ENCODE measurements at places on chromosomes 1 and 21.
A peak's percentile ranks its signal among the peaks of the same experiment; 100 is the strongest.

DNA sequence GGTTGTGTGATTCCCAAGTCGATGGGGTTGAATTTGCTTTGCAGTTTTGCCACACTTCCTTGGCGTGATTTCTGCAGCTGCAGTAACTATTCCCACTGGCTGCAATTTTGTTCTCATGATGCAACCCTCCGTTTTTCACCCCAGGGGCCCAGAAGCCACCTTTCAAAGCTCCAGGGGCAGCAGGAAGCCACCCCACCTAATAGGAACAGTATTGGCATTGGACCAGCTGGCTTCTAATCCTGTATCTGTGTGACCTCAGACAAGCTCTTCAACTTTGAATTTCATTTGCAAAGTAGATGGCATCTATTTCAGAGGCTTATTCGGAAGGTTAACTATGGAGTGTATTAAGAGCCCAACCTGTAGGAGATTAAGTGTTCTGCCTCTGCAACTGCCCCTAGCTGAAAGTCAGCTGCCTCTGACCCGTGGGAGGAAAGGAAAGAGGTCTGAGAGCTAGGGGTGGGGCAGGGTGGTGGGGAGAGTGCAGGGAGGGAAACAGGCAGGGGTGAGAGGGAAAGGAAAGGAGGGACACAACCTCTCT is 12.6 kb downstream of the C1orf115 start:
- DNase-seq = peak; percentile 35

- DNase-seq = no peak
Observed at GRCh38 chr1:91171898-91172297, 150.1 kb upstream of the ZNF644 start.

GRCh38 chr1:1032424-1032823 is 12.5 kb downstream of the AGRN start:
- DNase-seq = no peak

DNA sequence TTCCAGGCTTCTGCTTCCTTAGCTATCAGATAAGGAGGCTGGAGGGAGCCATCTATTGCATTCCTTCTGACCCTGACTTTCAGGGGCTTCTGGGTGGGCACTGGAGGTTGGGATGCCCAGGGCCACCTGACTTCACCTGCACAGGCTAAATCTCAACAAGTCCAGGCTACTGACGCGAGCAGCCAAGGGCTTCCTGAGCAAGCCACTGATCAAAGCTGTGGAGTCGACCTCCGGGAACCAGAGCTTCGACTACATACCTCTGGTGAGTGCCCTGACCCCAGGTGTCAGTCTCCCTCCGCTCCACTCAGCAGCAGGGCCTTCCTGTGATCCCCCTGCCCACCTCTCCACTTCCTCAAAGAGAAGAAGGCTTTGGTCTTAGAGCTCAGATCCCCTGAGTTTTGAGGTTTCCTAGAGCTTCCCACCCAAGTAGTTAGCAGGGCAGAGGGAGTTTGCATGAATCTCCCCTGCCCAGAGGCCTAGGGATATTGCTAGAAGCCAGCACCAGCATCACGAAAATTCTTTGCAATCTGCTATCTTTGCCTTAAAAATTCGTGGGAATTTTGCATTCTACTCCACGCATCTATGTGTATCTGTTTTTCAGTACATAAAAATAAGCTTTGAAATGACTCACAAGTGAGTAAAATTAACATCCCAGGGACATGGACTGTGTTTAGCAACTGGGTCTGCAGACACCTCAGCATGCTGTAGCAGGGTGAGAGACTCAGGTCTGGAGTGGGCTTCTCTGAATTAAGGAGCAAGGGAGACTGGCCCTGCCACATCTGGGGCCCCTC is 61.4 kb downstream of the VWA5B1 start:
- DNase-seq = no peak

GRCh38 chr21:45423201-45423955 is 18.4 kb downstream of the COL18A1 start:
- no peak for DNase-seq

DNA sequence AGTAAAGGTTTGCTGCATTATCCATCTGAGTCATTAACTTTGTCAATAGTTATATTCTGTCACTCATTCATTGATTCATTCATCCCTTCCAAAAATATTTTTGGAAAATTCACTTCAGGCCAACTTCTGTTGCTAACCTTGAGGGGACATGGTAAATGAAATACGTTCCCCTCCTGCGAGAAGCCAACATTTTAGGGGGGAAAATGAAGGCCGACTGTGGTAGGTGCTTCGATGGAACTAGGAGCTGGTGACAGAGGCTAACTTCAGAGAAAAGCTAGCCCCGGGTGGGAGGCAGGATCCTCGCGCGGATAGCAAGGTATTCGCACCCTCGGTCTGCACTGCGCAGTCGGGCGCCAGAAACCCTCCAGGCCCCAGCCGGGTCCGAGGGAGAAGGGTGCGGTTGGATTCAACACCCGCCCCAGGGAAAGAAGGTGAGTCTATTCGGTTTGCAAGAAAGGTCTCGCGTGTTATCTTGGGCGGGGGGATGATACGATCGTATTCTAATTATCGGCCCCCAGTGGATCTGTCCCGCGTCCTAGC is 646 bp upstream of the RRP15 start:
- DNase-seq = peak; percentile 46

DNA sequence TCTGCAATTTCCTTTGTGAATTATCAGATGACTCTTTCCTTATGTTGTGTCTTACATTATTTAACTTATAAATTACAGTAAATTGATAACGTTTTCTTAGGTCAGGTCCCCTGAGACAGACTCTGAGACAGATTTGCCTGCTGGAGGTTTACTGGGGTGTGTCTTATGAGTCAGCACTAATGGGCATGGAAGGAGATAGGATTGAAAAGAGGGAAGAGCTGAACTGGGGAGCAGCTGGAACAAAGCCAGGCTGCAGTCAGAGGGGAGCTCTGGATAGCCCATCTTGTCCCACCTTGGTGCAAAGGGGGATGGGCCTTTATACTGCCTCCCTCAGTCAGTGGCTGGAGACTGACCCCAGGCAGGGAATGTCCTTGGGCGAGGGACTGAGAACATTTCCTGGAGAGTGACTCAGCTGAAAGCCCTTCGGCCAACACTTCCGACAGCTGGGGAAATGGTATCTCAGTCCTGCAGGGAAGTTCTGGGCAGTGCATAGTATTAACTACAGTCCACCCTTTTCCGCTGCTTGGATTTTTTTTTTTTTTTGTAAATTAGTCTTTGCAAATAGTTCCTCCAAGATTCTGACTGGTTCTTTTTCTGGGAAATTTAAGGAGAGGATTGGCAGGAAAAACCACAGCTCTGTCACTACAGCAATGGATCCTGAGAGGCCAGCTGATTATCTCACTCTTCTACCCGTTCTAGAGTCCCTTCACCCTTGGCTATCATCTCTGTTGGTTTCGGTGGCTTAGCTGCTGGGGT is 39.1 kb upstream of the CDC42BPA start:
- DNase-seq = no peak

DNA sequence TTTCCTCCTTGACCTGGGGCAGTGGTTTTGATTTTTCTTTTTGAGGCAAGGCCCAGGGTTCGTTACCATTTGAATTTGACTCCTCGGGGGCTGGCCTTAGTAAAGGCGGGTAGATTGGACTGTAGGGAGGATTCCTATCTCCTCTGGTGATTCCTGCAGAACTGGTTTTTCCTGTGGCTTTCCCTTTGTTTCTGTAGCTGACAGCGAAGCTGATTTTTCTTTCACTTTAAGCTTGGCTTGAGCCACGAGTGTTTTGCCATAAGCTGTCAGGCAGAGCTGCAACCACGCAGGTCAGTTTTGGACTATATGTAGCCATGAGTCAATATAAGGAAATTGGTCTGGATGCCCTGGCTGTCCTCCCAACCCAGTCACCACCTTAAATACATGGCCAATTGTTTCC is 28.7 kb upstream of the KCNJ15 start:
- peak; percentile 40 for DNase-seq

- DNase-seq = no peak
Observed at GRCh38 chr1:61708953-61709907, 15.7 kb downstream of the TM2D1 start.

DNA sequence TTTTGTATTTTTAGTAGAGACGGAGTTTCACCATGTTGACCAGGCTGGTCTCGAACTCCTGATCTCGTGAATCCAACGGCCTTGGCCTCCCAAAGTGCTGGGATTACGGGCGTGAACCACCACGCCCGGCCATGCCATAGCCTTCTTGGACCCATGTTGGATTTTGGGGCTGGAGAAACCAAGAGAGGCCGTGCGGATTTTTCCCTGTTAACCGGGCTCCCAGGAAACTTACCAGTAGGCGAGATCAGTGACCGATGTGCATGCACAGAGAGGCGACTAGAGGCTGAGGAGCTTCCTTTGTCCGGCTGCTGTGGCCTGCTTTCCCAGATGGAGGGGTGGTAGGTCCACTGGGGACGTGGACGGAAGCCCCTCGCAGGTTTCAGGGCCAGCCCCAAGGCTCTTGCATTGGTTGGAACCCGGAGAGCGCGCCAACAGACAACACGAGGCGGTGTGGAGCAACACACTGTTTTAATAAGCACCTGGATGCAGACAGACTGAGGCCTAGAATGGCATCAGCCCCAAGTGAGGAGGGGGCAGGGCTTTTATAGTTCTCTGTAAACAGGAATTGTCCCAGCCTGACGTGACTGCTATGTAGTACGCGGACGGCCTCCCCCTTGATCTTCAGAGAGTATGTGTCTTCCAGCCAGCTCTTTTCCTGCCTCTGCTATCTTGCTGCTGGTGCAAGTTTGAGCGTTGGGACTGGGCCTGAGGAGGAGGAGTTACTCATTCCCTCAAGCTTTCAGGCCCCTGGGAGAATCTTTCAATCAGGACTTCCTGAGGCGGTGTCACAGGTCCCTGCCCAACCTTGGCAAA is at the start of gene ERVH48-1:
ERVH48-1 (minus strand) TSS at position 517 of the 813 bp plus-strand sequence. CDS start 6,624 bp downstream, outside the sequence.
- DNase-seq = no peak

GRCh38 chr1:10597492-10598388 is 123.0 kb downstream of the PEX14 start:
- DNase-seq = no peak

DNA sequence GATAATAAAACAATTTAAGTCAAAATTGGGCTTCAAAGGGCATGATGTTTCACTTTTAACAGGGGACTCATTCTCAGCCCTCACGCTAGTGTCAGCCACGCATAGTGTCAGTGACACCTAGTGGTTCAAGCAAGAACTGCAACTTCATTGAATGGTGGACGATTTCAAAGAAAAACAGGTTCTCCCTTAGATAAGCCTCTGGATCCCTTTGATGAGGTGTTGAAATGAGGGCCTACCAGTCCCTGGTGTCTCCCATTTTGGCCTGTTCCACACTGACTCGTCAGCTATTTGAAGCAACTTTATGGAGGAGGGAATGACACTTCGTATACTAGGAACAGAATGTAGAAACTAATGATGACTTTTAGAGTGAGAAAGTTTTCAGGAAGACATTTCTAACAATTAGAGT is 56.2 kb downstream of the FCRL5 start:
- DNase-seq = peak; percentile 60

- DNase-seq = no peak
Observed at GRCh38 chr21:27418346-27418745, 451.5 kb upstream of the ADAMTS5 start.

- DNase-seq = no peak
Observed at GRCh38 chr1:94358630-94359599, 59.3 kb upstream of the ABCD3 start.

- no peak for DNase-seq
Observed at GRCh38 chr1:90405726-90406125, 311.4 kb downstream of the BARHL2 start.

GRCh38 chr1:25810341-25811299 is 9.1 kb upstream of the MTFR1L start:
- no peak for DNase-seq

GRCh38 chr1:19955534-19956170 is 23.8 kb downstream of the PLA2G2A start:
- no peak for DNase-seq

DNA sequence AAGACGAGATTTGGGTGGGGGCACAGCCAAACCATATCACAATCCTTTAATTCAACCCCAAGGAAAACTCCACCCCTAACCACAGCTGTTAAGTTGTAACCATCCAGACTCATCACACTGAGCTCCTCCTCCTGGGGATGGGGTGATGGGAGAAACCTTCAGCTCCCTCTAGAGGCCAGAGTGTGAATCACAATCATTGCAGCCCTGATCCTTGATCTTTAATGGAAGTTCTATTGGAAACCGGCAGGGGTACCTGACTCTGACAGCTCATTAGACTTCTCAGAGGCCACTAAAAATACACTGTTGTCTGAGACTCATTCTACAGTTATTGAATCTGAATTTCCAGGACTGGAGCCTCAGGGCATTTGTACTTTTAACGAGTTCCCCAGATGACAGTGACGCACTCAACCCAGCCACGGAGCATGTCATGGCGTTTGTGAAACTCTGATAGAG is 127.2 kb downstream of the IGSF21 start:
- DNase-seq = peak; percentile 72

- DNase-seq = no peak
Observed at GRCh38 chr1:3155926-3156220, 86.9 kb downstream of the PRDM16 start.

GRCh38 chr1:62796221-62796620 is 12.3 kb downstream of the ATG4C start:
- no peak for DNase-seq

DNA sequence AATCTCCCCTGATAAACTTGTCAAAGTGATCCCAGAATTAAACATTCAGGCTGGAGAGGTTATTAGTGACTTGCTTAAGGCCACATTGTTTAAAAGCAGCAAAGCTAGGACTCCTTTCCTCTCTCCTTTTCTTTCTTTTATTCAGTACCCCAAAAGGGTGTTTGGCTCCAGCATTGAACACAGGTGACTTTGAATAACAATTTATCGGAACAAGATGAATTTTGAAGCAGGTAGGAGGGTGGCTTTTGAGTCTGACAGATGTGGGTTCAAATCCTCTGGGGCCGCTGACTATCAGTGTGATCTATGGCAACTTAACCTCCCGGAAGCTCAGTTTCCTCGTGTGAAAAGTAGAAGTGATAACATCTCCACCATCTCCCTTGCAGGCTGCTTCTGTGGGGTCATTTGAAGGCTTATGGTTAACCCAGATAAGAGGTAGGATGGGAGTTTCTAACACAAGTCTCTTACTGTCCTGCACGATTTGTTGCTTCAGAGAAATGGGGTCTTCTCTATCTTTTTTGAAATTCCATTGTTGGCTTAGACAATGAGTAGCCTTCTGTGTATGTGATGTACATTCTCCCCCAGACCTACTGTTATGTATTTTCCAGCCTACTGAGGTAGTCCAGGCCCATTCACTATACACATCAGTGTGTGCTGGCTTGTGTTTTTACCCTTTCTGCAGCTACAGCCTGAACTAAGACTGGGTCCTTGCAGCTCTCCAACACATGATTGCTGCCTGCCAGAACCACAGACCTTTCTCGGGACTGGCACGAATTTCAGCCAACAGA is 29.0 kb downstream of the JUN start:
- no peak for DNase-seq

DNA sequence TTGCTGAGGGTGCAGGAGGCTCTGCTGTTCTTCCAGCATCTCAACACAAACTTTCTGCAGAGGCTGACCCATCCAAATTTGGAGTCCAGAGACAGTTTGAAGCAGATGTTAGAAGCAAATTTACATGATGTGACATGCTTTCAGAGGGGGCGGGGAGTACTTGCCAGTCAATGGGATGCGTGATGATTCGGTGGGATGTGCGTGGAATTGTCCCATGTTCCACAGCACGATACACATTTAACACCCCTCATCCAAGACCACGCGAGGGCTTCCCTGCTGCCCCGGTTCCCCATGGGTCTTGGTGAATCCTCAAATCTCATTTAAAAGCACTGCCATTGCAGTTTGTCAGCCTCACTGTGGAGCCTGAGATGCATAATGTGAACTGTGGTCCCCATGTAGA is 78.6 kb upstream of the TLR5 start:
- DNase-seq = no peak
